Fibroblast of upper back skin (primary cell): ENCODE measurements at places on chromosomes 13 and 19.

- DNase-seq: no peak
Observed at GRCh38 chr19:14672188-14672872, 2.3 kb downstream of the ADGRE3 start.

DNA sequence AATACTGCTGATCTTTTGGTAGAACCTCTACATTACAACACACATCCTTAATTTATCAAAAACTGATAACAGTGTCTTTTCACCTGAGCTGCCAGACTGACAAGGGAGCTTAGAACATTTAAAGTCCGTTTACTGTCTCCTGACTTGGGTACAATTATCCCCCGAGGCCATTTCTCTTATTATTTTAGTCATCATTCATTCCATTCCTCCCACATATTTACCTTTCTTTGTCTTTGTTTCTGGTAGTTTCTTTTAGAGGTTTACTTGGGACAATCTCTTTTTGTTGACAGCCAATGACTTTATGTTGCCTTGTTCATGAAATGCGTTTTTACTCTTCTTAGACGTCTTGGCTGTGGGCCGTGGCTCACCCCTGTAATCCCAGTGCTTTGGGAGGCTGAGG, 186.9 kb downstream of the PCCA start:
- no peak for DNase-seq

GRCh38 chr19:6429419-6430221, 3.9 kb downstream of the SLC25A41 start:
- no peak for DNase-seq

DNA sequence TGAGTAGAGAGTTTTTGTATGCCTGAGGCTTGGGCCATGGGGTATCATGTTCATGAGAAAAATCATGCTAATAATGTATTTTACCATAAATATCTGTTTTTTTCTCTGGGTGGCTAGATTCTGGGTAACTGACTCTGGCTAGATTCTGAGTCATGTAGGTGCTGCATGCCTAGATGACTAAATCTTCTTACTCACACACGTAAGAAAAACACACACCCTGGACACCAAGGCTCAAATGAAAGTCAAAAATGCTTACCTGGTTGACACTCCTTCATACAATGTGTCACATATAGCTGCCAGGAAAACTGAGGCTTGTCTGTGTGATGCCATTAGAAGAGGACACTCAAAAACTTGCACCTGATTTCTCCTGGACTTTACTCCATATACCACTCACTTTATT, 597.4 kb upstream of the SLITRK1 start:
- peak; percentile 40 for DNase-seq

DNA sequence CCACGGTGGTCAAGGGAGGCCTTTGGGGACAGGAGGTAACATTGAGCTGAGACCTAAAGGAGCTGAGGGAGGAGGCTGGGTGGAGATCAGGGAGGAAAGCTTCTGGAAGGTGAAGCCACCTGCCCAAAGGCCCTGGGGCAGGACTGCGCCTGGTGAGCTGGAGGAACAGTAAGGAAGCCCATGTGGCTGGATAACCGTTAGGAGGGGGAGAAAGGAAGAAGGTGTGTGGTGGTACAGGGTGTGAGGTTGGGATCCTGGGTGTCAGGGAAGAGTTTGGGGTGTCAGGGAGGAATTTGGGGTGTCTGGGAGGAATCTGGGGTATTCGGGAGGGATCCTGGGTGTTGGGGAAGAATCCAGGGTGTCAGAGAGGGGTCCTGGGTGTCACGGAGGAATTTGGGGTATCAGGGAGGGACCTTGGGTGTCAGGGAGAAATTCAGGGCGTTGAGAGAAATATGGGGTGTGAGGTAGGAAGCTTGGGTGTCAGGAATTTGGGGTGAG, 695 bp downstream of the TICAM1 start:
- no peak for DNase-seq

DNA sequence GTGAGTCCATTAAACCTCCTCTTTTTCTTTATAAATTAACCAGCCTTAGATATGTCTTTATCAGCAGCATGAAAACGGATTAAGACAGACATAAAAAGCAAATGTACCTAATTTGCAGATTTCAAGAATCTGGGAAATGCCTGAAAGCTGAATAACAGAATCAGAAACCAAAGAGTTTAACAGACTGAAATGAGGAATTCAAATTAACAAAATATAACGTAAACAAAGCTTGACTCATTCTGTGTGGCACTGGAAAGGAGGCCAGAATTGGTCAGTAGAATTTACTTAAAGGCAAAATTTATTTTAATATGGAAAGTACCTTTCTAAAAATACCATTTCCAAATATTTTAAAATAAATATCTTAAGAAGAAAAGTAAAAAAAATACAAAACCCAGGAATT, 540.6 kb upstream of the HTR2A start:
- DNase-seq: peak; percentile 64

DNA sequence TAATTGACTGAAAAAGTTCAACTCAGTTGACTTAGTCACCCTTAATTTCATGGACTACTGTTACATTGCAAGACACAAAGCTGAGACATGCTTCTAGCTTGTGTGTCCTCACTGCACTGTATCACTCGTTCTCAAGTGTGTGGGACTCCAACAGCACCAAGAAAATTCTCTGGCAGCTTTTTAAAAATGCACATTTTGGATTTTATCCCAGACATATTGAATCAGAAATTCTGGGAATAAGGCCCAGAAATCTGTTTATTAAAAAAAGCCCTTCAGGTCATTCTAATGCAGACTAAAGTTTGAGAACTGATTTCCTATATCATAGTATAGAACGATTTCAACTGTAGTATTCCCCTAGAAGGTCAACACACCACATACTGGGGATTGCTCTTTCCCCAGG, 1485.3 kb downstream of the PCDH9 start:
- peak; percentile 90 for DNase-seq

GRCh38 chr19:5615756-5616327, 6.7 kb downstream of the SAFB2 start:
- DNase-seq: peak; percentile 44

DNA sequence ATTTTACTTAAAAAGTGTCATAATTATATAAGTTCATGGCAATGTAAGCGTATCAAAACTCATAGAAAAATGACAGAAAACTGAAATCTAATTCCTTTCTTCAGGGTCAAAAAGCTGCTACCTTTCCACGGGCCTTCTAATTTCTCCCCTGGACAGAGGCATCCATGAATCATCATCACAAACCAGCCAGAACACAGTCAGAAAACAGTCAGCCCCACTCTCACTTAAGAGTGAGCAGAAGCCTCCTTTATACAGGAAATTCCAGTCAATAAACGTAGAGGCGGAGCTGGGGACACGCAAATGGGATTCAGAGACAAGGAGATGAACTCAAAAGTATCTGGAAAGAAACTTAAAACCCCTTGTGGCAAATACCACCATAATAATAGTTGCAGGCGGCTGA, 54.2 kb upstream of the ABCC4 start:
- peak; percentile 68 for DNase-seq

DNA sequence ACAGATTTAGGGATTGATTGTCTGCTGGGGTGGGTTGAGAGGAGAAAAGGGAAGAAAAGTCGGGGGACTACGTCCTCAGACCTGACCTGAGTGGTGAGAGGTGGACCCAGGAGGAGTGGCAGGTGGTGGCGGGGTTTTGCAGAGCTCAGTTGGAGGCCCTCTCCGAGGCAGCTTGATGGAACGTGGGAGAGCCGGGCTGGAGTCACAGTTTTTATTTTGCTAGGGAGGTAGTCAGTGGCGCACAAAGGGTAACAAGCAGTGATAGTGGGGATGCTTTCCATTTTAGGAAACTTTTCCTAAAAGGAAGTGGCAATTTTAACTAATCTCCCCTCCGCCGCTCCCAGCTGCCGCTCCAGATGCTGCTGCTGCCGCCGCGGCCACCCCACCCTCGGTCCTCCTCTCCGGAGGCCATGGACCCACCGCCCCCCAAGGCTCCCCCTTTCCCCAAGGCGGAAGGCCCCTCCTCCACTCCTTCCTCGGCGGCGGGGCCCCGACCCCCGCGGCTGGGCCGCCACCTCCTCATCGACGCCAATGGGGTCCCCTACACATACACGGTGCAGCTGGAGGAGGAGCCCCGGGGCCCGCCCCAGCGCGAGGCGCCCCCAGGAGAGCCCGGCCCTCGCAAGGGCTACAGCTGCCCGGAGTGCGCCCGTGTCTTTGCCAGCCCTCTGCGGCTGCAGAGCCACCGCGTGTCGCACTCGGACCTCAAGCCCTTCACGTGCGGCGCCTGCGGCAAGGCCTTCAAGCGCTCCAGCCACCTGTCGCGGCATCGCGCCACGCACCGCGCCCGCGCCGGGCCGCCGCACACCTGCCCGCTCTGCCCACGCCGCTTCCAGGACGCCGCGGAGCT, 1.1 kb upstream of the ZNF581 start:
- DNase-seq: no peak

DNA sequence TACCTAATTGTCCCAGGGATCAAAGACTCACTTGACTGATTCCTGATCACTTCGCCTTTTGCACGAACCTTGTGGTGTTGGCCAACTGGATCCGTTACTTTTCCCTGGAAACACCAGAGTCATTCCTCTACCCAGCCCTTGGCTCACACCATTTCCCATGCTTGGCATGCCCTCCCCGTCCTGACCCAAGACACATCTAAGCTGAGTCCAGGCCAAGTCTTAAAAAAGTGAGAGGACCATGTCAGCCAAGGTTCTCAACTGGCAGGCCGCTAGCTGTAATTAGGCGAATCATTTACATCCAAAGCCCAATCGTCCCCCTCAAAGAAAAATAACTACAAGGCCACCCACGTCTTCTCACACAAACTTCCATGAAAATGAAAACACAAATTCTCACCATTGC, 11.5 kb downstream of the PLAUR start:
- DNase-seq: no peak

DNA sequence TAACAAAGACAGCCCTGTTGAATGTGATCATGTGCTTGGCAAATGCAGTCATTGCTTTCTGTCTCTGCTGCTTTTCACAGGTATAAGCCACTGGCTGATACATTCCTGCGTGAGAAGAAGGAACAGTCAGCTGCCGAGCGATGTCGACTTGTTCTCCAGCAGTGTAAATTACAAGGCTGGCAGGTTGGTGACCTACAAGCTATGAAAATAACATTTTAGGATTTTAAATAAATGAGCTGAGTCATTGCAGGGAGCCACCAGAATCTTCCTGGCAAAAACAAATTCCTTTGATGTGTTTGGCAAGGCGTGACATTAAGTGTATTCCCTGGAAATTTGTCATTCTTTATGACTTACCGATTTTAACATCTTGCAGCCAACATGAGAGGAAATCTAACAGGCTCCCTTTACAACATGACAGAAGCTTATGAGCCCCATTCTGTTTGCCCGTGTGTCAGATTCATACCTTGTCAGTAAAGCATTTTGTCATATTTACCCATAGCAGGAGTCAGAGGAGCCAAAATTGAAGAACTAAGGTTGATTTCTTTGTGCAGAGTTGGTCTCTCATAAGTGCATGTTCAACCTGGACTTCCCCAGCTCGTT, 471.4 kb downstream of the MYO16 start:
- DNase-seq: no peak

- DNase-seq: no peak
Observed at GRCh38 chr13:28136916-28137315, 1.4 kb upstream of the PAN3 start.

- peak; percentile 98 for DNase-seq
Observed at GRCh38 chr19:34274827-34275625, 20.7 kb downstream of the GARRE1 start.

GRCh38 chr13:44197791-44198770, 175.5 kb upstream of the SERP2 start:
- no peak for DNase-seq

- no peak for DNase-seq
Observed at GRCh38 chr19:45560038-45560437, 24.6 kb downstream of the OPA3 start.
